Stimulated activated CD4-positive, alpha-beta T cell treated with anti-CD3 and anti-CD28 coated beads, Interleukin-12 subunit alpha, Interleukin-12 subunit beta, amount 100 ng/mL, for 48 hours (primary cell): ENCODE measurements at places on chromosomes 12 and 14.

GRCh38 chr12:106878804-106879203 lies 76.9 kb upstream of the TMEM263 start:
- DNase-seq: no peak

- DNase-seq: no peak
Measured at GRCh38 chr12:131222329-131223139, 268.8 kb downstream of the ADGRD1 start.

GRCh38 chr14:93332397-93332852 lies 411 bp downstream of the BTBD7 start:
- peak; percentile 24 for DNase-seq

DNA sequence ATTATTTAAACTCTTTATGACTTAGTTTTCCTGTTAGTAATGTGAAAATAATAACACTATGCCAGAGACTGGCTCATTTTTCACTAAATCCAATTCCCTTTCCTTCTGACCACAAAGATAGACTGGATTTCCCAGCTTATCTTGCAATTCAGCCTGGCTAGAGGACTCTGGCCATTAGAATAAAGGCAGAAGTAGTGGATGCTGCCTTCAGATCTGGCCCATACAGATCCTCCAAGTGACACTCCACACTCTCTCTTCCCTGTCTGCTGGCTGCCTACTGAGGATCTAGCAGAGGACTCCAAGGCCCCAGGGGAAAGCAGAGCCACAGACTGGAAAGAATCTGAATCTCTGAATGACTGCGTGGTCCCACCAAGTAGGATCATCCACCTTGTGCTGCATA lies 188.8 kb upstream of the LMNTD1 start:
- no peak for DNase-seq

- no peak for DNase-seq
Measured at GRCh38 chr12:76549131-76549530, 10.4 kb downstream of the OSBPL8 start.

DNA sequence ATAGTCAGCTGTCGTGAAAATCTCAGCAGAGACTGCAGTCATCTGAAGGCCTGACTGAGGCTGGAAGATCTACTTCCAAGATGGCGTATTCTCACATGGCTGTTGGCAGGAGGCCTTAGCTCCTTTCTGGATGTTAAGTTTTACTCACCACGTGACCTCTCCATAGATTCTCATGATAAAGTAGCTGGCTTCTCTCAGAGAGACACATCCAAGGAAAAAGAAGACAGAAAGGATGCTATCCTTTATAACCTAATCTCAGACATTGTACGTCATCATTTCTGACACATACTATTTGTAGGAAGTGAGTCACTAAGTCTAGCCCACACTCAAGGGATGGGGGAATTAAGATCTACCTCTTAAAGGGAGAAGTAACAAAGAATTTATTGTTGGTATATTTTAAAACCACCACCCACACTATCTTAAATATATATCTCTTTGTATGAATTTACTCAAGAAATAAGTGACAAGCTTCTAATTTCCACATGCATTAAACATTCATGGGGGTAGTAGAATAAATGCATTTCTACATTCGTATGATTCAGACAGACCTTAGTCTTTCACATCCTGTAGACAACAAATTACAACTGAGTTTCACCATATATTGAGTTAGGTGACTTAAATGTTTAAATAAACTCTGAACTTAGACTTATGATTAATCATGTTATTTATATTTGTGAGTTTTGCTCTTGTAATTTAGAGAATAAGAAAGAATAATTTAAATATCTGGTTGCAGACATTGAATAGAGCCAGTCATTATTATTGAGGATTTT lies 411.0 kb downstream of the LRIG3 start:
- DNase-seq: no peak

- no peak for DNase-seq
Measured at GRCh38 chr14:74824997-74825396, 50.9 kb downstream of the PROX2 start.

GRCh38 chr12:76183459-76184186 lies 99.1 kb upstream of the NAP1L1 start:
- DNase-seq: peak; percentile 47

GRCh38 chr12:49277466-49277865 lies 12.6 kb downstream of the TUBA1C start:
- no peak for DNase-seq

GRCh38 chr14:69500736-69501135 lies 16.2 kb downstream of the PLEKHD1 start:
- DNase-seq: no peak

DNA sequence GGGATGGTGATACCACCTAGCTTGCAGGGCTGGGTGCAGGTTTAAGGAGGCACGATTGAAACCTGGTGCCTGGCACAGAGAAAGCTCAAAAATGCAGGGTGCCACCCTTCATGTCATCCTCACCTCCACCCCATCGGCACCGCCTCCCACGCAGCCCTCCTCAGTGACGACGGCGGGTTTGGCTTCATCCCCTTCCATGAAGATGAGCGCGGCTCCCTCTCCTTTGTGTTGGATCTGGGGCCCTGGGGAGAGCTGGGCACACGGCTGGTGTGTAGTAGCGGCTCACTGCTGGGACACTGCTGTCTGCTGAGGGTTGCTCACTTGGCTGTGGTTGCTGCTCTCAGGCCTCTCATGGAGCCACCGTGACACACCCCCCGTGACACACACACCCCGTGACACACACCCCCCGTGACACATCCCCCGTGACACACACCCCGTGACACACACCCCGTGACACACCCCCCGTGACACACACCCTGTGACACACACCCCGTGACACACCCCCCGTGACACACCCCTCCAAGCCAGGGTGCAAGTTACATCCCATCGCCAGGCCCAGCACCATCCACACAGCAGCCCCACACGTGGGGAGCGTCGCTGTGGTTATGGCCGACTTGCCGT lies 42.9 kb upstream of the FZD10 start:
- no peak for DNase-seq

DNA sequence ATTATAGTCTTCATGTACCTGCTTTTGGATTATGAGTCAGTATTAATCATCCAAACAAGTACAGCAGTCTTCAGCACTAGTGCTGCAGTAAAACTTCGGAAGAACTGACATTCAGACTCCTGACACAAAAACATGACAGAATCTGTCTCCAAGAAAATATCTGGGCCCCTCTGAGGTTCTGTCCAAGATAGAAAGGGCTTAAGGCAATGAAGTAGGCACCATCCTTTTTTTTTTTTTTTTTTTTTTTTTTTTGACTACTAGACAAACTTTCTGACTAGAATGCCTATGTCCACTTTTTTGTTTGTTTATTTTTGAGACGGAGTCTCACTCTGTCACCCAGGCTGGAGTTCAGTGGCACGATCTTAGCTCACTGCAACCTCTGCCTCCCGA lies 112.5 kb downstream of the MED13L start:
- no peak for DNase-seq

- no peak for DNase-seq
Measured at GRCh38 chr14:68514608-68515194, 278.2 kb downstream of the ZFP36L1 start.

DNA sequence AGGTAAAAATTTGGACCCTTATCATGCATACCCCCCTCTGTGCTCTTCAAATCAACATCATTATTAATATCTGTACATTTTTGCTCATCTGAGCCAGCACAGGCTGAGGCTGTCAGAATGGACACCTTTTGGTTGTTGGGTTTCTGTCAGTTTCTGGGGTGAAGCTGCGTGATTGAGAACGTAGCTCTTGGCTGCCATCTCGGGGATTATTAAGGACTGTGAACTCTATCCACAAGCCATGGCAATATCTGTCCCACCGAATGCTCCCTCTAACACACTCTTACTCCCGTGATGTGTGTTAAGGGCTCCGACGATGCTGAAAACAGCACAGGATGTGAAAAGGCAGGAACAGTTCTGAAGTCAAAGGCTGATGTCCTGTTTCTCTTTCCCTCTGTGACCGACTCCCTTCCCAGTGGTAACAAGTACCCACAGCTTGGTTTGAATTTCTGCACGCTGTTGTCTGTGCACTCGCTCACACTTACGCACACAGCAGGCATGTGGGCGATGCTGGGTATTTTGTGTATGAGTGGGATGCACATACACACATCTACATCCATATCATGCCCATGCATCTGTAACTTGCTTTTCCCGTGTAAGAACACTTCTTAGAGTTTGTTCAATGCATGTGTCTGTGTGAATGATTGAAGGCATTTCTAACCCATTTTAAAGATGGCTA lies 405.6 kb downstream of the TMEM121 start:
- no peak for DNase-seq

GRCh38 chr14:69772082-69773017 lies 5.4 kb downstream of the SRSF5 start:
- no peak for DNase-seq

DNA sequence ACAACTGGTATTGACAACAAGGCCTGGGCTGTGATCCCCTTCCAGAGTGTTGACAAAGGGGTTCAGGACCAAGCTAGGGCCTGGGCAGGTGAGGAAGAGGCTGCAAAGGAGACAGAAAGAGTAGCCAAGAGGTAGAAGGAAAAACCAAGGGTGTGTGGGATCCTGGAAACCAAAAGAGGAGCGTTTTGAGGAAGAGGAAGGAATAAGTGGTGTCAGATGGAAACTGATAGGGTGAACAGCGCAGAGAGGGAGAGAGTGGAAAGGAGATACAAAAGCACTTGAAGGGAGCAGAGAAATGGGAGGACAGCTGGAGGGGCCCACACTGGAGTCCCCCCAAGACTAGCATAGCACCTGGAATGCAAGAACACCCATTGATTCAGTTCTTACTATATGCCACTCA lies 8.3 kb upstream of the HVCN1 start:
- no peak for DNase-seq

GRCh38 chr14:78005325-78005724 lies 164.8 kb upstream of the NRXN3 start:
- DNase-seq: no peak

DNA sequence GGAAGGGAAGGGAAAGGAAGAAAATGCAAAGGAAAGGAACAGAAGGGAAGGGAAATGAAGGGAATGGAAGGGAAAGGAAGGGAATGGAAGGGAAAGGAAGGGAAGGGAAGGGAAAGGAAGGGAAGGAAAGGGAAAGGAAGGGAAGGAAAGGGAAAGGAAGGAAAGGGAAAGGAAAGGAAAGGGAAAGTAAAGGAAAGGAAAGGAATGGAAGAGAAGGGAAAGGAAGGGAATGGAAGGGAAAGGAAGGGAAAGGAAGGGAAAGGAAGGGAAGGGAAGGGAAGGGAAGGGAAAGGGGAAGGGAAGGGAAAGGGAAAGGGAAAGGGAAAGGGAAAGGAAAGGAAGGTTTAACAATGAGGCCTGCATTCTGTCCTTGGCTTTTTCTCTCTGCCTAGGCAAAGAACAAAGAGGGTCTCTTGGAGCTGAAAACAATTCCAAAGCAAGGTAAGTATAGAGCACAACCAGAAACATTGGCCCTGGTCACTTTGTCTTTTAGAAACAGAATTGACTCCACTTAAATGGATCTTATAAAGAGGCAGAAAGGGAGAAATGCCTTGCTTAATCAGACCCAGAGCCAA lies 525.9 kb upstream of the TMPO start:
- no peak for DNase-seq

DNA sequence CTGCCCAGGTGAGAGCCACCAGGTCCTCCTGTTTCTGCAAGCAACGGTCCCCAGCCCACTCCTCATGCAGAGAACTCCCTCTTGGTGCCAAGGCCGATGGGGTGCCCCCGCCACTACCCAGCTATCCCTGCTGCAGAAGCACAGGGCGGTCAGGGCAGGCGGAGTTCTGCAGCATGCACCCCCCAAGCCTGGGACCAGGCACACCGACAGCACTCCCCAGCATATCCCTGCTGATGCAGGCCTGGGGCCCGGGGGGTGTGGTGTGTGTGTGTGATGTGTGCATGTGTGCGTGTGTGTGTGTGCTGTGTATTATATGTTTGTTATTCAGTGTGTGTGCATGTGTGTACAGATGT lies 27.7 kb upstream of the FZD10 start:
- no peak for DNase-seq

DNA sequence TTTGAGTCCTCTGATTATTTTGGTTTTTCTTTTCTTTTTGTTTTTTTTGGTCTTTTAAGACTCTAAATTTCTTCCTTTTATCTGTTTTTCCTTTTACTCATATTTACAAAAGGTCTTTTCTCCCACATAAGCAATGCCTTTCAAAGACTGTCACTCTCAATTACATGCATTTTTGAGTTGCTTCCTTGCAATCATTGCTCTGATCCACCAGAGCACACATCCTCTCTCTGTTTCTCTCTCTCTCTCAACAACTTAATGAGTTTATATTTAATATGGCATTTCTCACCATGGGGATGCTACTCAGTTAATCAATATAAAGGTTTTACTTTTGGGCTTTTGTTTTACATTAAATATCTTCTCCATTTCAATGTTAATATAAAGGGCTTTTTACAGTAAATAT lies 62.7 kb upstream of the OR10AD1 start:
- no peak for DNase-seq

DNA sequence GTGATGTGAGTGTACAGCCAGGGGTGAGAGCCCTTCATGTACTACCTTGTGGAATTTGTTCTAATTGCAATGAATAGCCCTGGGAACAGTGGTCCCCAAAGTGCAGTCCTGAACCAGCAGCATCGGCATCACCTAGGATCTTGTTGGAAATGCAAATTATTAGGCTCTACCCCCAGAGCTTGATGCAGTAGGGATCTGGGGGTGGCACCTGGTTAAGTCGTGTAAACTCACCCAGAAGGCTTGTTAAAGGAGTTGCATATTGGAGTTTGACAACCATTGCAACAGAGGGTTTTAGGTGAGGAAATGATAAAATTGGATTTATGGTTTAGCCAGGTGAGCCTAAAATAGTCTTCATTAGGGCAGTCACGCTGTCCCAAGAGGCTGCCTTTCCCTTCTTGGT lies 73.2 kb downstream of the PLEKHG3 start:
- no peak for DNase-seq

GRCh38 chr14:95482627-95483308 lies 33.7 kb downstream of the SYNE3 start:
- no peak for DNase-seq

DNA sequence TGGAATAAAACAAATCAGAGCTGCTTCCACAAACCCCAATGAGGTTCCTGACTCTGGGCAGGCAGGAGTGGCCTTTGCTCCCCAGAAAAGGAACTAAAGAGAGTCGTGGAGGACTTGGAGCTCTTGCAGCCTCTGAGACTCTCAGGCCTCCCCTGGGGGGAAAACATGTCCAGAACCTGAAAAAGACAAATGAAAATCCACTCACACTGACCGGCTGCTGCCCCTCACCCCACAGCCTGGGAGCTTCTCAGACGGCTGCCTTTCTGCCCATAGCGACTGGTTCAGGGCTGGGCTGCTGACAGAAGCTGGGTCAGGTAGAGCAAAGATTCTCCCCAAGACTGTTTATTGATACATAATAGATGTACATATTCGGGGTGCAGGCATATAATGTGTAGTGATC lies 356.0 kb downstream of the ADGRD1 start:
- no peak for DNase-seq

DNA sequence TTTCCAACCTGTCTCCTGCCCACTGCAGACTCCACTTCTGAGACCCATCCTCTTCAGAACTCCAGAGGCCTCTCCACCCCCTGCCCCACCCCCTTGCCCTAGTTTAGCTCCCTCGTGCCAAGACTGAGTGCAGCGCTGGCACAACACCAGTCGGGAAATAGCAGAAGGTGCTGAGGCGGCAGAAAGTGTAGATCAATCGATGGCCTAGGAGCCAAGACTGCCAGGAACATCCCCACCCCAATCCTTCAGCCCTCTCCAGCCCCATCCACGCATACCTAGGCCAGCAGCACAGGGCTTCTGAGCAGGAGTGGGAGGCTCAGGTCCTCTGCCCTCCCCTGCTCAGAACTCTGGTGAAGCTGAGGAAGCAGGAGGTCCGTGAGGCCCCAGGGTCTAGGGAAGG lies 1.1 kb downstream of the CPNE6 start:
- DNase-seq: no peak

GRCh38 chr12:32490801-32491200 lies 91.4 kb downstream of the FGD4 start:
- no peak for DNase-seq

- no peak for DNase-seq
Measured at GRCh38 chr14:61881046-61881445, 118.8 kb downstream of the SNAPC1 start.
